ENCODE measurements at places on chromosomes 5 and 9.

- DNase-seq = no peak
Measured at GRCh38 chr5:71982717-71983395, 124.4 kb upstream of the MAP1B start.

- no peak for DNase-seq
Measured at GRCh38 chr9:15720861-15721260, 168.0 kb downstream of the CCDC171 start.

DNA sequence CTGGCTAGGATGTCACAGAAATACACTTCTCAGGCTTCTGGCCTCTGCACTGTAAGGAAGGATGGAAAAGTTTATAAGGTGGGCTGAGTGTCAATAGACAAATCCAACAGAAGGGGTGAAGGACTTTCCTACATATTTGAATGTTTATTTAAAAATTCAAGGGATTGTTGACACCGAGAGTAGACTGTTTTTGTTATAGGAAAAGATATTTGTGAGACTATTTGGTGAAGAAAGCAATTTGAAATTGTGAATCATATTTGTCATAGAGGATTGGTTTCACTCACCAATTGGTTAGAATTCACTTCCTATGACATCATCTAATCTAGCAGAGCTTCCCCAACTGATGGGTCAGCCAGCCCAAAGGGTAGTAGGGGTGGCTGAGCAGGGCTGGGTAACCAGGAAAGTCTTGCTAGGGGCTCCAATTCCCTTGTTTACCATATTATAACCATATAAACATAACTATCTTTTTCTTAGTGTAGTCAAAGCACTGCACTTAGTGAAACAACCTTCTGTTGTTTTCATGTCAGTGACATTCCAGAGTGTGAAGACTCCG is 14.9 kb upstream of the MEGF10 start:
- no peak for DNase-seq

DNA sequence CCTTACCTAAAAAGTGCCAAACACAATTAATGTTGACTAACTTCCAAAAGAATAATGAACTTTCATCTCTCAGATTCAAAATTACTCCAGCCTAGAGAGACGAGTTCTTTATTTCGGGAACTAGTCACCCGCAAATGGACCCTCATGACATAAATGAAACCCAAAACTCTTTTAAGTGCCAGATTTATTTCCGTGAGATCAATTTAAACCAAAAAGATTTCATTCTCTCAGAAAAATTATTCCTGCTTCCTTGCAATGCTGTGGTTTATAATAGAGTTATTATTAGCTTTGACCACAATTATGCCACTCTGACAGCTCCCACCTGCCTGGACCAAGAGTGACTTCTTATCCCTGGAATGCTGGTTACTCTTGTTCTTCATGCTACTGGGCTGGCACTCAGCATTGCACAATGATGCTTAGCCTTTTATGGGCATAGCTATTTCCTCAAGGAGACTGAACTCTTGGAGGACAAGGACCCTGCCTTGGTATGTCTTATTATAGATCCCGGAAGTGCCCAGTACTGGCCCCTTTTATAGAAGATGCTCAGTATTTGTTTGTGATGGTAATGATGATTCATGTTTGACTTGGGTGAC is 183.5 kb downstream of the SNX18 start:
- DNase-seq = no peak

DNA sequence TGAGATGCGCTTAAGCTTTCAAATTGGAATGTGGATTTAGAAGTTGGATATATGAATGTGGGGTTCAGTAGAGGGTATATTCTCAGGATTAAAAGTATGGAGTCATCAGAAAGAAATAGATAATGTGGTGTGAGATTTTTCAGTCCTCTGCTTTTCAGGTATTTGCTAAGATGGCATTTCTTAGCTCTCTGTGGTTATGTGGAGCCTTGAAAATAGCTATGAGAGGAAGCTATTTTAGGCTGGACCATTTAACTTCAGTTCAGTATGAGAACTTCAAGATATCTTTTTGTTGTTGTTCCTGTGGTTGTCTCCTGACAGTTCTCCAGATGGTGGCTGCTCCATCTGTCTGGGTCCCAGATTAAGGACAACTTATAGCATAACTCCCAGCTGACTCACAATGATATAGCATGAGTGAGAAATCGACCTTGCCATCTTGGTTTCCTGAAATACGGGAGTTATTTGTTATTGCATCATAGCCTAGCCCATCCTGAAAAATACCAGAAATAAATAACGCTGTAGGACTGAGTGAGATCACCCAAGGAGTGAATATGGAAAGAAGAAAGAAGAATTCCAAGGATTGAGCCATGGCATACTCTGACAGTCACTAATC is 461.5 kb downstream of the ANXA1 start:
- DNase-seq = no peak

DNA sequence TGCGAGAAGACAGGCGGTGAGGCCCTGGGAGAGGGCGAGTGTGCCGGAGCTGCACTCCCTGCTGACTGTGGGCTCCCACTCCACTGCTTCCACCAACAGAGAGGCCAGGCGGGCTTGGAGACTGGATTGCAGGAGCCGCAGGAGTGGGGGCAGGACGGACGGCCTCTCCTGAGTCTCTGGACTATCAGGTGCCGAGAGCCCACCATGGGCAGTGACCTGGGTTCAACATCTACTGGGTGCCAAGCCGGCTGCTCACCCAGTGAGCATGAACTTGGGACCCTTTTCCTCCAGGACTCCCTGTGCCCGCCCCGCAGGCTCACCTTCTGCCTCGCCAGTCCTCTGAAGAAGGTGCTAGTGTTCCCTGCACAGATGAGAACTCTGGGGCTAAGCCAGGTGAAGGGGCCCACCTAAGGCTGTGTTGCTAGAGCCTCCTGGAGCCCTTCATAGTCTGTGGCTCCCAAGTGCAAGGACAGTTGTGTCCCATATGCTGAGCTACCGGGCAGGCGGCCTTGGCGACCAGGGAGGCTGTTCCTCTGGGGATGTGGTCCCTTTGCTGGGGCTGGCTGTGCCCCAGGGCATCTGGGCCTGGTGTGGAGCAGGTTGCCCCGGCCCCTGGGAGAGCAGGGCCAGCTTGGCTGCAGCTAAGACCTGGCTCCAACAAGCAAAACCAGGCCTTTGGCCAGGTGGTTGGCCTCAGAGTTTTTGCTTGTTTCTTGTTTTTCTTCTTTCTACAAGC is 77.7 kb upstream of the PHYKPL start:
- DNase-seq = no peak

GRCh38 chr5:179800071-179800695 is 6.4 kb downstream of the LTC4S start:
- no peak for DNase-seq

GRCh38 chr9:125990793-125991220 is 243.6 kb downstream of the PBX3 start:
- DNase-seq = no peak

- DNase-seq = no peak
Measured at GRCh38 chr5:169710675-169711074, 73.6 kb downstream of the DOCK2 start.

DNA sequence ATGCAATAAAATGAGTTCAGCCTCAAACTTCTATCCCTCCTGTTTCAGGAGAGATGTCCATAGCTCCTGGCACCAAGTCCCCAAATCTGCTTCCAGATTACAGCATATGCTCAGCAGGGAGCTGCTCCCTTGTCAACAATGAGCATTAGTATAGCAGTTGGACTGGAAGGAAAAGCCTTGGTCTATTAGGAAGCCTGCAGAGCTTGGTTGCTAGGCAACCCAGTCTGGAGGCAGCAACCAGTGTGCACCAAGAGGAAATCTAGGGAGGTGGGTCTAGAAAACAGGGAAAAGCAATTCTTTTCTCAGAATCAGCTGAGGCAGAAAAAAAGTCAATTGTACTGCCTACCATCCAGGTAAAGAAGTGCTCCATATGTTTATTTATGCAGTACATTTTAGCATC is 229.5 kb upstream of the NMUR2 start:
- DNase-seq = no peak

- no peak for DNase-seq
Measured at GRCh38 chr5:157606046-157606445, 30.5 kb upstream of the ADAM19 start.

DNA sequence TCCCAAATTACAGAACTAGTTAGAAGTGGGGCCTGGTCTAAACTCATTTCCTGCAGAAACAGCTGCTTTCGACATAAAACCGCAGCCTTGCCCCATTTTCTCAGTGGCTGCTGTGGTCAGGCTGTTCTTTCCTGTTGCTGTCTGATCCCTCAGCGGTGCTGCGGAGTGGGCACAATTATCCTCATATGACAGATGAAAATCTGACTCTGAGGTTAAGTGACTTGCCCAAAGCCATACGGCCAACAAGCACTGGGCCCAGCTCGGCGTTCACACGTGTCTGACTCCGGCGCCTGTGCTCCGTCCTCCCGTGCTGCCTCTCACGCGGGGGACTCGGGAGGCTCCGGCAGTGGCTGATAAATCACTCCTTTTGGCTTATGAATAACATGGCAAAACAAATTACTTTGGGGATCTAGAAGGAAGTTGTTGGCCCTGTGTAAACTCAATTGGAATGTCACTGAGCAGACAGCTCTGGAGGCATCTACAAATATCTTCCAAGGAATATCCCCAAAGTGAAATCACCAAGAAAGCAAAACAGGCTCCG is 142.6 kb upstream of the LMX1B start:
- DNase-seq = peak; percentile 82

- peak; percentile 15 for DNase-seq
Measured at GRCh38 chr5:150778517-150779396, at the start of gene SMIM3. Gene SMIM3 (plus strand): TSS chr5:150778757. CDS start chr5:150795441, 16,684 bp downstream.

DNA sequence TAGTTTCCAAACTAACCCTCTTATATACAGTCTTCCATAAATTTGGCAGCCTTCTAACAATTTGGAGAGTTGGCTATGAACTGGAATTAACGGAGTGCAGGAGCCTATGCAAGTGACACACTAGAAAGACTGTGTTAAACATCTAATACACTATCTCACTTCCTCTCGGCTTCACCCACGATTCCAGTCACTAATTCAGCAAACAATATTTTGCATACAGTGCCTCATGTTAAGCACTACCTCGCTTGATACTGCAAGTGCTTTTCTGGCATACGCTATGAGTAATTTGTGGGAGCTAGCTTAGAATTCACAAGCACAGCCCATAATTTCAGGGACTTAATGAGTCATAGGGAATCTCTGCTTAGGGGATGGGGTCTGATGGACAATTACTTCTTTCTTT is 102.5 kb downstream of the ST8SIA4 start:
- DNase-seq = no peak

DNA sequence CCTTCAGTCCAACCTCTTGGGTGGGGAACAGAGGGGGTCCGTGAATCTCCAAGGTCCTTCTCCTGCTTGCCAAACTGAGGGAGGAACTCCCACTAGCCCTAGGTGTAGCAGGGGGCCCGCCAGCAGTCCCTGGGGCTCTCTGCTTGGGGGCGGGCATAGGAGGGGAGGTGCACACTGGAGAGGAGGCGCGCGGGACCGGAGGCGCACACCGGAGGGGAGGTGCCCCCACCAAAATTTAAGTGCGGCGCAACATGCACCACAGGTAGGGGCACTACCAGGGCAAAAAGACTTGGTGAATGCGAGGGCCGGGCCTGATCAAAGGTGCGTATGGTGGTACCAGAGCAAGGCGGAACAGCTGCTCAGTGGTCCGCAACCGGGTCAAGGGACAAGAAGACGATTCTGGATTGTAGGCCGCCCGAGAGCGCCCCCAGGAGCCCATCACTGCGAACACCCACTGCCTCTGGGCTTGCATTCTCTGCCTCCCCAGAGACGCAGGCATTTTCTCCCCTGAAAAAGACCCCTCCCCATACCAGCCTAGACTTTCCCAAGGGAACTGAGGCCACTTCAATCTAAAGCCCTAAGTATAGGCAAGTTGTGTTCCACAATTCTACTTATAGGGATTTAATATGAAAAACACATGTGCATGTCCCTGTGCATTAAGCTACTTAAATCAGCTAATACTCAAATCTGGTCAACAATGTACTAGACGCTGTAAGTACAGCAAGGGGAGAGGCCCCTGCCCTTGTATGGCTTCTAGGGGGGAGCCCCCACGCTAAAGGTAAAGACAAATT is 50.6 kb downstream of the TGFBI start:
- DNase-seq = no peak

DNA sequence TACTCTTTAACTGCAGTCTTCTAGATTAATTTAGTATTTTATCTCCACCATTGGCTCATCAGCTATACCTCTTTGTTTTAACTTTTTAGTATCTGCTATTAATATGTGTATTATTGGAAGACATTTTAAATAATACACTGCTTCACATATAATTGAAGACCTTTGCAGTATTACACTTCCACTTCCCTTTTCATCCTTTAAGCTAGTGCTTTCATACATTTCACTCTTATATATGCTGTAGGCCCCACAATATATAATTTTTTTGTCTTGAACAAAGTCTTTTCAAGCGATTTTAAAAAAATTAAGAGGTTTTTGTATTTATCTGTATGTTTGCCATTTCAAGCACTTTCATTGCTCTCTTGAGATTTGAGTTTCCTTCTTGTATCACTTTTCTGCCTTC is 8.6 kb upstream of the LPCAT1 start:
- DNase-seq = no peak

- DNase-seq = no peak
Measured at GRCh38 chr5:131758520-131758900, 38.3 kb downstream of the FNIP1 start.

- DNase-seq = no peak
Measured at GRCh38 chr9:35666549-35666948, 1.6 kb upstream of the ARHGEF39 start.

DNA sequence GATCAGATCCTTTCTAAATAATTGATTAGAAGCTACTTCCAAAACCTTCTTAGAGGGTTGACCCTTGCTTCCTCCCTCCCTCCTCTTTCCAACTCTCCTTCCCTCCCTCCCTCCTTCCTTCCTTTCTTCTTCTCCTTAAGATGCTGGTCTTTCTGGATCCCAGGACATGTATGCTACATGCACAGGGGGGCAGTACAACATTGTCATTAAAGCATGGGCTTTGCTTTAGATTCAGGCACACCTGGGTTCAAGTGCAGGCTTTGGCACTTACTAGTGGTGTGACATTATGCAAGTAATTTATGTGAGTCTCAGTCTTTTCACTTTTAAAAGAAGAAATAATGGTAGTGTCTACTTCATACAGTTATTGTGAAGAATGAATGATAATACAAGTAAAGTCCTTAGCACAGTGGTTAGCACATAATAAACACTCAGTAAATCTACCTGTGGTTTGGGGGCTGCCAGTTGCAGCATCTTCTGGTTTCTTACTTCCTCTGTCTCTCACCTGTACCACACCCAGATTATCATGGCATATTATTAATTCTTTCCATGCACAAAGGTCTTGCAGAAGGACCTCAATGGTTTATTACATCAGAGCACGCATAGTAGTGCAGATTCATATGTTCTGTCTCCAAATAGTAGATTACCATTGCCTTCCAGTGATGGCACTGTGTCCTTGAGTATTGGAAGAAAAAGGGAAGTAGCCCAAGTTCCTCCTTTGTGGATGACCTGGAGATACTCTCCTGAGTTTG is 154.1 kb downstream of the ARHGAP26 start:
- no peak for DNase-seq

DNA sequence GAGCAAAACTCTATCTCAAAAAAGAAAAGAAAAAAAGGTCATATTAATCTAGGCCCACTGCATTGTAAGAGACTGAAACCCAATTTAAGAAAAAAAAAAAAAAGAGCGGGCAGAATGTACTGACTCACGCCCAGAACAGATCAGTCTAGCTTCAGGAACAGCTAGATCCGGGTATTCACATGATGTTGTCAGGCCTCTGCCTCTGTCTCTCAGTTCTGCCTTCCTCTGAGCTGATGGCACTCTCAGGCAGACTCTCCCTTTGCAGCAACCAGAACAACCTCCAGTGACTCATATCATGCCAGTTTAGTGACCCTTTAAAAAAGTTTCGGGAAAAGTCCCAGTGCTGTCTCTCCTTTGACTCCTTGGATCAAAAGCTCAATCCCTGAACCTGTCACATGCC is 53.0 kb downstream of the NEURL1B start:
- DNase-seq = no peak

Data from naive B cell (primary cell).